Stimulated activated naive B cell treated with anti-CD40 and anti-IgM and Interleukin-4, amounts not matched to agents 10 μg/mL and 1 μg/mL and 100 μg/mL, for 72 hours (primary cell): ENCODE measurements at places on chromosomes 12 and 14.

- H3K4me3 ChIP-seq: no peak overlapping the region
- no peak for DNase-seq
- H3K27ac ChIP-seq: no peak overlapping the region
- peaks cover 40% of the 10 kb centered on the region for H3K27me3 ChIP-seq
- no peaks in the 10 kb centered on the region for H3K36me3 ChIP-seq
These were observed 64.9 kb upstream of the GALNT9 start for GRCh38 chr12:132393991-132394949.

- DNase-seq: no peak
- H3K27ac ChIP-seq: no peak overlapping the region
- no peaks in the 10 kb centered on the region for H3K27me3 ChIP-seq
- peaks cover 55% of the 10 kb centered on the region for H3K36me3 ChIP-seq
These were observed 14.6 kb downstream of the PCNX4 start for GRCh38 chr14:60106339-60106738.

DNA sequence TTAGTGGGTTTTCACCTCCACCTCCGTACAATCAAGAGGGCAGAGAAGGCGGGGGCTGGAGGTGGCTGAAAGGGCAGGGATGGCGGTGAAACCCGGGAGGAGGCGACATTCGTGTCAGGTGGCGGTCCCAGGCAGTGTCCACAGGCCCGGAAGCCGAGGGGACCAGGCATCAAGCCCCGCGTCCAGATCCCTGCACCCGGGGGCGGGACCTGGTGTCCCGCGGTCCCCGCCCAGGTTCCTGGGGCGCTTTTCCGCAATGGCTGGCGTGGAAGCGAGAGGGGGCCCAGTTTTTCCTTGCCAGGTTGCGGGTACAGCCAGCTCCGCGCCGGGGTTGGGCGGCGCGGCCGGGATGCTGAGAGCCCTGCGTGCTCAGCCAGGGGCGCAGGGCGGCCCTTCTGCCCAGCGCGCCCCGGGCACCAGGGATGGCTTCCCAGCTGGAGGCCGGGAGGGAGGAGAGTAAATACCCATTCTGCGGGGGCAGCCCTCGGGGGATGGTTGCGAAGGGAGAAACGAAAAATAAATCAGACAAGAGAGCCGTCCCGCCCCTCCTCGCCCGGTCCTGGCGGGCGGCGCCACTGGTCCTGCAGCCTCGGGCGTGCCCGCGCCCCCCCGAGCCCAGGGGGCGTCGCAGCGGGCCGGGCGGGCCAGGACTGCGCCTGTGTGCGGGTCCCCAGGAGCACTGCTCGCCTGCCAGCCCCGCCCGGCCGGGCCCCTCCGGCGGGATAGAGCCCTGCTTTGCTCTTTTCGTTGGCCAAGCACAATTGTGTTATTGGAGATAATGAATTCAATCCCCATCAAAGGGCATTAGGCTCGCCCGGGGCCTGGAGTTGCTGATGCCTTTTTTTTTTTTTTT, 11.5 kb downstream of the FOXA1 start:
- H3K4me3 ChIP-seq: no peak overlapping the region
- H3K27ac ChIP-seq: no peak overlapping the region
- no peaks in the 10 kb centered on the region for H3K36me3 ChIP-seq
- peaks cover 2% of the 10 kb centered on the region for H3K4me1 ChIP-seq
- no peak for DNase-seq
- peaks cover 32% of the 10 kb centered on the region for H3K27me3 ChIP-seq

DNA sequence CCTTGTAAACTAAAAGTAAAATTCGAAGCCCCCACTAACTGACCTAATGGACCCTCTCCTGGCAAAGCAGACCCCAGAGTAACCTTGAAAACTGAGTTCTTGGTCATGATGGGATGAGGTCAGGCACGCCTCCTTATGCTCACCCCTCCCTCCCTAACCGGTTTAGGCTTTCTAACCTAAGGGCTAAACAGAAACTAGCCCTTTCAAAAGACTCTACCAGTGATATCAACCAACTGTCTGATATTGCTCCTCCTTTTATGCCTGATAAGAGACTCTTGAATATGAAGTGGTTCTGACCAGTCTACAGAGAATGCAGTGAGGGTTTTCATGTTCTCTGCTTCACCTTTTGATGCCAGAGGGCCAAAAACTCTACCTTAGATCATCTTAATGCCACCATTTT, 4.8 kb upstream of the LPCAT3 start:
- no peaks in the 10 kb centered on the region for H3K27me3 ChIP-seq
- no peak for DNase-seq
- H3K4me3 ChIP-seq: no peak overlapping the region
- no peaks in the 10 kb centered on the region for H3K36me3 ChIP-seq

GRCh38 chr14:84969501-84969900, 560.4 kb upstream of the FLRT2 start:
- H3K4me3 ChIP-seq: no peak overlapping the region
- no peaks in the 10 kb centered on the region for H3K27me3 ChIP-seq
- DNase-seq: no peak
- H3K4me1 ChIP-seq: no peaks in the 10 kb centered on the region

DNA sequence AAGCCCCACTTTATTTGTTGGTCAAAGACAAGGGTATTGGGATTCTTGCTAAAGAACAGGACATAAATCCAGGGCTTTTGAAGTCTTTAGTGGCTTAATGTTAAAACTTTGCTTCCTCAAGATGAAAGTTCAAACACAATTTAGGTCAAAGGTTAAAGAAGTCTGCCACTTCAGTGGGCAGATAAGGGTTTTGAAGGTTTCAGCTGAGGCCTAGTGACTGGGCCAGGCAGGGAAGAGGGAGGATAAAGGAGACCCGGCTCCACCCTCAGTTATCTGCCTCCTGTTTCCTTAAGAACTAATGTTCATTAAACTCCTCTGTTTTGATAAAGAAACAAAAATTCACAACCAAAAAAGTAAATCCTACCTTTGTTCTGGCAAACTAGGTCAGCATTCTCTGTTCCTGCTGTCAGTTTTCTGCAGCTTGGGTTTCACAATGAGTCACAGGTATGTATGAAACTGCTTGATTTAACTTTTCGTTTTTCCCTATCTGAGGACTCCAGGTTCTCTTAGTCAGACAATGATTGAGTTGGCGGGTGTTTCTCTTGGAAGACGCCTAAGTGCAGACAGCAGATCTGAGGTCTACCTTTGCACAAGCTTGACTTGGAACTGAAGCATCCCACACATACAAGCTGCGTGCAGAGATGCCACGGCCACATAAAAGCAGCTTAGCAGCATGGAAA, 208.3 kb downstream of the EXOC5 start:
- no peaks in the 10 kb centered on the region for H3K36me3 ChIP-seq
- H3K27ac ChIP-seq: peak overlapping the region; percentile 75
- H3K27me3 ChIP-seq: peaks cover 9% of the 10 kb centered on the region
- H3K4me3 ChIP-seq: no peak overlapping the region
- peaks cover 8% of the 10 kb centered on the region for H3K4me1 ChIP-seq

- no peaks in the 10 kb centered on the region for H3K36me3 ChIP-seq
- H3K4me3 ChIP-seq: no peak overlapping the region
- no peak overlapping the region for H3K27ac ChIP-seq
- DNase-seq: no peak
- peaks cover 11% of the 10 kb centered on the region for H3K4me1 ChIP-seq
- peaks cover 54% of the 10 kb centered on the region for H3K27me3 ChIP-seq
These were observed 60.8 kb downstream of the ANO2 start for GRCh38 chr12:5884285-5884684.

DNA sequence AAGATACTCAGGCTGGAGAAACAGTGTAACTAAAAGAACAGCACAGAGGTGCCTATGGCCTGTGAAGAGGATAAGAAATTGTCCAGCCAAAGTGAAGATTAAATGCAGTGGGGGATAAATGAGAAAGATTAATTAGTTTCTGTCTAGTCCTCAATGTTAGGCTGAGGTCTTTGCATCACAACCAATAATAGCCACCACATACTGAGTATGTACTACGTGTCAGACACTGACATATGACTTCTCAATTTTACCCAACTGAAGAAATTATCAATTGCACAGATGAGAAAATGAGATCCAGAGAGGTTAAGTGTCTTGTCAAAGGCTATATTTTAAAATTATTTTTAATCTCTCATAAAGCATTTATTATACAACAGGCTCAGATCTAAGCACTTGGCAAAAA, 285.9 kb downstream of the PDZRN4 start:
- no peak for DNase-seq
- no peaks in the 10 kb centered on the region for H3K36me3 ChIP-seq
- no peaks in the 10 kb centered on the region for H3K4me1 ChIP-seq
- no peaks in the 10 kb centered on the region for H3K27me3 ChIP-seq

DNA sequence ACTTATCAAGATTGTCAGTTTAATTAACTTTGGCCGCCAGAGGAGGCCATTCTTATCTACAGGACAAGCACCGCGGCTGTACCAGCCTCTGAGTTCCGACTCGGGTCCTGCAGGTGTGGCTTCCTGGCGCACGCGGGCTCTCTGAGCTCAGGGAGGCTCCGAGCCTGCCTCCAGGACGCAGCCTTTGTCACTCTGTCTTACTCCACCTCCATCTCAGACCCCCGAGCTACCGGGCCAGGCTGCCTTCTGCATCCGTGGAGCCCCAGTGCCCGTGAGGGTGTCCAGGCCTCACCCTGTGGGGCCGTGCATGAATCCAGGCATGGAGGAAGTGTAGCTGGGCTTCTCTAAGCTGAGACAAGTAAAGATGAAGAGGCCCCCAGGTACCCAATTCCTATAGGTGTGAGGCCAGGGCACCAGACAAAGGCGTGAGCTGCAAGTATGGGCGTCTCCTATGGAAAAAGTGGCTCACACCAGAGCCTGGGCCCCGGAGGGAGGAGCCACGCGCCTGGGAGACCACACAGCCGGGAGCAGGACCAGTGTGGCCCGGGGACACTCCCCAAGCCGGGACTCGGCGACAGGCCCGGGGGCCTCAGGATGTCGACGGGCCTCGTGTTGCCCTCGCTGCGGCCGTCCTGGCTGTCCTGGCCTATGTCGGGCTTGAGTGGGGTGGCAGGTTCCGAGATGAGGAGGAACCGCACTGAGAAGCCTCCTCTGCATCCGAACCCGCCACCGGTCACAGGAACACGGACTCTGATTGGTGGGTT, 42.8 kb downstream of the NOC4L start:
- H3K4me1 ChIP-seq: peaks cover 13% of the 10 kb centered on the region
- no peak overlapping the region for H3K4me3 ChIP-seq
- peaks cover 3% of the 10 kb centered on the region for H3K36me3 ChIP-seq
- no peak overlapping the region for H3K27ac ChIP-seq

- H3K36me3 ChIP-seq: no peaks in the 10 kb centered on the region
- H3K4me1 ChIP-seq: no peaks in the 10 kb centered on the region
- H3K27ac ChIP-seq: no peak overlapping the region
- peaks cover 23% of the 10 kb centered on the region for H3K27me3 ChIP-seq
These were observed 420.2 kb upstream of the TMTC1 start for GRCh38 chr12:30203981-30204380.

GRCh38 chr12:27733052-27733656, 22.5 kb downstream of the MRPS35 start:
- peaks cover 45% of the 10 kb centered on the region for H3K36me3 ChIP-seq
- no peak for DNase-seq
- H3K27me3 ChIP-seq: no peaks in the 10 kb centered on the region
- no peak overlapping the region for H3K4me3 ChIP-seq
- H3K4me1 ChIP-seq: peaks cover 2% of the 10 kb centered on the region

DNA sequence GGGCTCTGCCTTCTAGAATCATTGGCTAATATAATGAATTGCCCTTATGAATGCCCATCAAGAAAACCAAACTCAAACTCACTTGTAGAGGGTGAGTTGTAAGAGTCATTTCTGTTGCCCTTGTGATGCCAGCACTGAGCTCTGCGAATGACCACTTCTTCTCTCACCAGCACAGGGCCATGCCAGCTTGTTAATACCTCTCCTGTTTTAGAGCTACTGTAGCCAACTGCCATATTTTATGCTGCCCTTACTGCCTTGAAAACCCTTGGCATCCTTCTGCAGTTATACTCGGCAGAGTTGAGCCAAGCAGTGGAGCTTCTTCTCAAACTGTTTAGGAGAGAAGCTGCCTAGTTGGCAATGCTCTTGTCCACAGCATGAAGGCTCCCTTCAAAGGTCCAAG, 8.1 kb downstream of the KRT75 start:
- H3K27ac ChIP-seq: no peak overlapping the region
- DNase-seq: no peak
- no peaks in the 10 kb centered on the region for H3K36me3 ChIP-seq
- no peaks in the 10 kb centered on the region for H3K4me1 ChIP-seq
- no peak overlapping the region for H3K4me3 ChIP-seq

DNA sequence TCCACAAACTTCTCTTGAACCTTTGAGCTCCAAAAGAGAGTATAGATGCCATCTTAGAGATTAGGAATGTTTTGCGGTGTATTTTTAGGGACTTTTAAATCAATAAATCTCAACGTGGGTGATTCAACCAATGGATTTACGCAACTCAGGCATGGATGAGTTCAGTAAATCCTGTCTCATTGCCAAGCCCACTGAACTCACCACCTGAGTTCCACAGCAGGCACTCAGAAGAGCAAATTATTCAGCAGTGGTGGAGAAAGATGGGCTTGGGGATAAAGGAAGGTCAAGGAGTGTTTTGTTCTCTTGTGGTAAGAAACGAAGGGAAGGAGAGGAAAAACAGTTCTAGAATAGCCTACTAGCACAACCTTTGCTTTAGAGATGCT, 68.7 kb upstream of the HMGA2 start:
- H3K27me3 ChIP-seq: peaks cover 17% of the 10 kb centered on the region
- H3K4me1 ChIP-seq: no peaks in the 10 kb centered on the region
- H3K36me3 ChIP-seq: no peaks in the 10 kb centered on the region
- no peak overlapping the region for H3K27ac ChIP-seq
- no peak overlapping the region for H3K4me3 ChIP-seq
- no peak for DNase-seq

GRCh38 chr14:48937541-48938195, 648.5 kb downstream of the RPS29 start:
- no peak overlapping the region for H3K27ac ChIP-seq
- H3K4me1 ChIP-seq: no peaks in the 10 kb centered on the region
- no peaks in the 10 kb centered on the region for H3K27me3 ChIP-seq
- no peaks in the 10 kb centered on the region for H3K36me3 ChIP-seq

GRCh38 chr12:19764408-19764807, 325.1 kb downstream of the AEBP2 start:
- H3K4me3 ChIP-seq: no peak overlapping the region
- H3K27ac ChIP-seq: no peak overlapping the region
- no peak for DNase-seq
- H3K27me3 ChIP-seq: no peaks in the 10 kb centered on the region
- H3K36me3 ChIP-seq: no peaks in the 10 kb centered on the region

DNA sequence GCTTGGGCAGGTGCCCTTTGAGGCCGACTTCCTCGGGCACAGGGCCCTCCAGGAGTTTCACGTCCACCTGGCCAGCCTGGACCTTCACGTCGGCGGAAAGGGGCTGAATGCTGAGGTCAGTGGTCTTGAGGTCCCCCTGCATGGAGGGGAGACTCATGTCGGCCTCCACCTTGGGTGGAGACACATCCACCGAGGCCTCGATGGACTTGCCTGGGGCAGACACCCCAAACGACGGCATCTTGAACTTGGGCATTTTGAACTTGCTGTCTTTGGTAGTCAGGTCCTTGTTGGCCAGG, 24.0 kb downstream of the PLD4 start:
- DNase-seq: no peak
- H3K27ac ChIP-seq: no peak overlapping the region
